Cardiac fibroblast (primary cell): ENCODE measurements at places on chromosomes 7 and 10.

- DNase-seq = no peak
Observed at GRCh38 chr10:91335147-91335546, 75.0 kb upstream of the HECTD2 start.

DNA sequence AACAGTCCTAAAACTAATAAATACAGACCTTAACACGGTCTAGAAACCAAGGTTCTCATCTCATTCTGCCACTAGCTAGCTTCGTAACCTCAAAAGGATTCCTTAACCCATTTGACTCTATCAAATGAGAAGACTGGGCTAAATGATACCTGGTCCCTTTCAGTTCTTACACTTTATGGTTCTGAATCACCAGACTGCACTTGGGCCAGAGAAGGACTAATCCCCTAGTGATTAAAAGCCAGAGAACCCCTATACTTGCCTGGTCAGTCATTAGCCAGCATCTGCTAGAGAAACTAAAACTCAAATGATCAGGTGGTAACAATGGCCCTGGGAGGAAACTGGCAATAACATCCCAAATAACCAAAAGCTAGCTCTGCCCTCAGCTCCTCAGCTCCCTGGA, 16.8 kb downstream of the TMEM243 start:
- no peak for DNase-seq

GRCh38 chr10:17134282-17134681, 4.7 kb upstream of the CUBN start:
- DNase-seq = no peak

GRCh38 chr10:125868372-125868975, 12.6 kb downstream of the DHX32 start:
- peak; percentile 75 for DNase-seq

DNA sequence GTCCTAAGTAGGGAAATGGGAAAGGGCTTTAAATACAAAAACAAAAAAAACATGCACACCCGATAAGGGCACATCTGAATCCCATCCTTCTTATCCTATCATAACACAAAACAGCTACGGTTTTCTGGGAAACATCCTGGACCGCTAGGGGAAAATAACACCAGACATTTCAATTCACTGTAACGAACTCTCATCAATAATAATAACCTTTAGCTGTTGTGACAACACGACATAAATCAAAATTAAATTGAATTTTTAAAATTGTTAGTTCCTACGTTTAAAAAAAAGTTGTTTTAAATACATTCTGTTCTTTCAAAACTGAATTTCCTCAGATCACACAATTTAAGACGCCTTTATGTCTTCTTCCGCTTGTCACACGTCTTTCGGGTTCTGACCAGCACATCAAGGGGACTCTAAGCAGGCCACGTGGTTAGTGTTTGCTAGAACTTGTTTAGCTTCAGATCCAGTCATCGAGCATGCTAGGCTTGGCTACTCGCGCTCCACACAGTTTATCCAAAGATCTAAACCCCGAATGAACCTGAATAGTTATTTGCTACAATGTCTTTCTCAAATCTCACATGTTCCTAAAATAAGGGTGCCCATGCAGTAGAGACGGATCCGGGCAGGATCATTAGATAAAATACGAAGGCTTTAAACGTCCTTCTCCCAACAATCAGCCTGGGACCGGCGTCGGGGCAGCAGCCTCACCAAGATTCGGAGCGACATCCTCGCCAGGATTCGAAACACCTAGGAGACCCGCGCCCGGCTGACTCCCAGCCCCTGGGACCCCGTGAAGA, 839 bp downstream of the IKZF5 start:
- DNase-seq = peak; percentile 45

- no peak for DNase-seq
Observed at GRCh38 chr10:110750931-110751330, 106.8 kb downstream of the RBM20 start.

DNA sequence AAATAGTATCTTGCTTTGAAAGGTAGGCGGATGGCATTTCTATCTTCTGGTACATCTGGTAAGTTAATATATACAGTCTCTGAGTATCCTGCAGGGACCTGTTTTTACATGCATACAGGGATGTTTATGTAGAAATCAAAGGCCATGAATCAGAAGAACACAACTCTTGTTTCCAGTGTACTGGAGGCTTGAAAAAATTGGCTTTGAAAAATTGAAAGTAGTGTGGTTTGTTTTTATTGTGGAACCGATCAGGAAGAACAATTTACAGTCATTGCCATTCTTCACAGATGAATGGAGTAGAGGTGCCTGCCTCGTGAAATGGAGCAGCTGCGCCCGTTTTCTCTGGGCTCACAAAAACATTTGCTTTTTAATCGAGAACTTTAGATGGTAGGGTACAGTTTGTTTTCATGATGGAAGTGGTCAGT, 54.0 kb upstream of the RPA3 start:
- DNase-seq = no peak

- peak; percentile 99 for DNase-seq
Observed at GRCh38 chr10:29784175-29784773, 149.5 kb upstream of the SVIL start.

GRCh38 chr10:18681366-18681765, 22.1 kb downstream of the ARL5B start:
- peak; percentile 68 for DNase-seq

- DNase-seq = peak; percentile 86
Observed at GRCh38 chr10:16987206-16987621, 142.4 kb downstream of the CUBN start.

- DNase-seq = peak; percentile 35
Observed at GRCh38 chr7:143965280-143965679, 10.6 kb downstream of the OR2F1 start.

GRCh38 chr7:149494738-149495368, 2.8 kb downstream of the ZNF746 start:
- peak; percentile 74 for DNase-seq

- peak; percentile 91 for DNase-seq
Observed at GRCh38 chr7:78019447-78020135, 221.0 kb downstream of the PHTF2 start.

- no peak for DNase-seq
Observed at GRCh38 chr10:80152820-80153219, 20.3 kb downstream of the PLAC9 start.

GRCh38 chr7:48636391-48637015, 287.8 kb upstream of the CDC14C start:
- DNase-seq = peak; percentile 0

- DNase-seq = no peak
Observed at GRCh38 chr7:49579408-49579807, 194.0 kb upstream of the VWC2 start.

DNA sequence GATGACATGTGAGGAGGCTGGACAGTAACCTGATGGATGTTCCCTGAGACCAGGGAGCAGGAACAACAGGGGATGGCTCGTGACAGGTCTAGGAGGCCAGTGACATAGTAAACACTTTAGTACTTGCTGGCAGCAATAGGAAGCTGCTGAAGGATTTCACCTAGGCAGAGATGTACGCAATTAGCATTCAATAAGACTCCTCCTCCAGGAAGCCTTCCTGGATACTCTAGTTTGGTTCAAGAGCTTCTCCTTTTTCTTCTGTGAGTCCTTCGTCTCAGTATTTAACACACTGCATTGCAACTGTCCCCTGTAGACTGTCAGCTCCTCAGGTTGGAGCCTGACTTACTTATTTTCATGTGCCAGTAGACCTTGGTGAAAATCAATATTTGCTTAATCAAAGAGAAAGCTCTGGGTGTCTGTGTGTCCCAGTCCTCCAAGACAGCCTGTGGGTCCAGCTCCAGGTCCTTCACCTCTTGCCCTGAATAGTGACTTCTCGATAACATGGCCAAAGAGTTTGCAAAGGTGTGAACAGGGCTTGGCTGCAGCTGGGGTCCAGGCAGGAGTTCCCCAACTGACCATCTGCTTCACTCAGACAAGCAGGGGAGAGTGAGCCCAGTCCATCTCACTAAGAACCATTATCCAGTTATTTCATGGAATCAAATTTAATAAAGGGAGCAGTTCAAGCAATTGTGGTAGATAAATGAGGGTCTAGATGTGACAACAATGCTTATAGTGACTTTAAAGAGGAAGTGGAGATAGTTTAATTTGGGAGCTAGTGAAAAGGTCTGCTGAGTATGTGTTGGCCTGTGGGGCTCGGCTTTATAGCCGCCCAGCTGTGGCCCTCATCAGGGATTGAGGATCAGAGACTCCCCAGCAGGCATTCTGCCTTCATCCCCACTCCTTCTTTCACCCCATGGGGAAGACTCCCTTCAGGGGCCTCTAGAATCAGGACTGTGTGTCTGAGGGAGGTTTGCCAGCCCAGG, 9.4 kb downstream of the TMEM273 start:
- DNase-seq = no peak

DNA sequence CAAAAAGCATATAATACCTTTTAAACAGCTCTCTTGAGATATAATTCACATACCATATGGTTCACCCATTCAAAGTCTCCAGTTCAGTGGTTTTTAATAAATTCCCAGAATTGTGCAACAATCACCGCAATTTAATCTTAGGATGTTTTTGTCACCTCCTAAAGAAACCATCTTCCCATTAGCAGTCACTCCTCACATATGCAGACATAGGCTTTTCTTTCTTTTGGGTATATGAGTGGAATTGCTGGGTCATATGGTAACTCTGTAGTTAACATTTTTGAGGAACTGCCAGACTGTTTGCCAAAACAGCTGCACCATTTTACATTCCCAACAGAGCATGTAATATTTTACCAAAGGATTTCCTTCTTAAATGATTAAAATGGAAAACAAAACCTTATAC, 57.0 kb downstream of the CC2D2B start:
- peak; percentile 20 for DNase-seq

GRCh38 chr10:110979611-110980010, 60.2 kb downstream of the SHOC2 start:
- no peak for DNase-seq

GRCh38 chr10:92203919-92204623, 86.8 kb downstream of the CPEB3 start:
- DNase-seq = no peak

DNA sequence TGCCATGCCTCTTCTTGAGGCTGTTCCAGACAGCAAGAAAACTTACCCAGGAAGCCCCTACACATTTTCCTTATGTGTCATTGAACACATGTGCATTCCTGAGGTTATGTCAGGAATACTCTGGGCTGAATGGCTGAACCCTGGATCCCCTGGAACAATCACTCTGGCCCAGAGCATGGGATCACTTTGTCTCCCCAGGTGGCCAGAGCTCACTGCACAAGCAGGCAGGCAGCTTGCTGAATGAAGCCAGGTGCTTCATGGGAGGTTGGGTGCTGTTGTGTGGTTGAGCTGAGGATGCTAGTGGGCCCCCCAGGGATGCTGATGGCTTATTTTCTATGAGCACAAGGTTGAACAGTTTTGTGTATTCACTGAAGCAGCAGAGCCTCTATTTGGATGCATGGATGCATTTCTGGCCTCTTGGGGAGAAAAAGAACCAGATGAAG, 54.7 kb upstream of the NPTX2 start:
- DNase-seq = no peak

- DNase-seq = peak; percentile 10
Observed at GRCh38 chr7:24601600-24601999, 28.3 kb downstream of the PALS2 start.

DNA sequence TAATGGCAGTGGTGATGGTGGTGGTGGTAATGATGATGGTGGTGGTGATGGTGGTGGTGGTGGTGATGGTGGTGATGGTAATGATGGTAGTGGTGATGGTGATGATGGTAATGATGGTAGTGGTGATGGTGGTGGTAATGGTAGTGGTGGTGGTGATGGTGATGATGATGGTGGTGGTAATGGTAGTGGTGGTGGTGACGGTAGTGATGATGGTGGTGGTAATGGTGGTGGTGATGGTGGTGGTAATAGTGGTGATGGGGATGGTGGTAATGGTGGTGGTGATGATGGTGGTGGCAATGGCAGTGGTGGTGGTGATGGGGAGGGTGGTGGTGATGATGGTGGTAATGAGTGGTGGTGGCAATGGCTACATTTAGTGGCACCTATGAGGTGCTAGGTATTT, 105.7 kb downstream of the GRK5 start:
- DNase-seq = no peak

- peak; percentile 18 for DNase-seq
Observed at GRCh38 chr10:90443342-90443741, 414.5 kb downstream of the HTR7 start.

- peak; percentile 50 for DNase-seq
Observed at GRCh38 chr10:77550378-77550777, 87.2 kb downstream of the KCNMA1 start.

GRCh38 chr7:50069613-50070012, 23.4 kb downstream of the ZPBP start:
- peak; percentile 22 for DNase-seq

GRCh38 chr7:36390199-36391090, 783 bp downstream of the ANLN start:
- peak; percentile 86 for DNase-seq

- DNase-seq = peak; percentile 10
Observed at GRCh38 chr7:159031135-159031701, 113.4 kb downstream of the VIPR2 start.

GRCh38 chr10:123580426-123580825, 85.7 kb upstream of the GPR26 start:
- DNase-seq = no peak

DNA sequence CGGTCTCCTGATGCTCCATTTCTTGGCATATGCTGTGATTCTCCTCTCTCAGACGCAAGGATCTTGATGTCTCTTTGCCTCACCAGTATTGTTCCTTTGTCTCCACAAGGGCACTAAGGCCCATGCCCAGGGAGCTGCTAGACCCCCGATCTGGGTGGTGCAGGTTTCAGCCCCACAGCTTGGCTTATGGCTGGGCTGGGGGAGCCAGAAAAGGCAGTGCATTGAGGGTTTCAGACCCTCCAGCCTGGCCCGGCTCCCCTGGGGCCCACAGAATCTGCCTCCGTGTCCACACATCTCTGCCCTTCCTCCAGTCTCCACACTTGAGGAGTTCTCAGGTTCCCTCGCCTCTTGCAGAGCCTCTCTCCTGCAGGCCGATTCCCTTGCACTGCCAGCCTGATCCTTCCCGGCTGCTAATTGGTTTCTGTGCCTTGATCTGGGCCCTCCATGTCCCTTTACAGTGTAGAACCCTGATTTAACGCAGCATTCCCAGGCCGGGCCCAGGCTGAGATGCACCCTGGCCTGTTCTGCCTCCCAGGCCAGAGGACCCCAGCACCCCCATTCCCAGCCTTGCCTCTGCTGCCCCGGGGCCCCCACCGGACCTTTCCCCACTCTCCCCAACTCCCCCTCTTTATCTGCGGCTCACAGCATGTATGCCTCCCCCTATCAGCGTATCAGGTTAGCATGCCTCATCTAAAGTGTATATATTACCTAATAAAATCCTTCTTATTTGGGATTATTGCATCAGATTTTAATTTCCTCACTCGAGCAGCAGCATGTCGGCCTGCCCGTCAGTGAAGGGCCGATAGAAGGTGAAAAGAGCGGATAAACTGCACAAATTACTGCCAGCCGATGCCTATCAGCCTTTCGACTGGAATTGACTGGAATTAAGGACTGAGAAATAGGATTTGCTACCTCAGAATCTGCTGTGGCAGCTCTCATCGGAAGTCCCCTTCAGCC, 145.7 kb downstream of the C10orf105 start:
- DNase-seq = no peak

- peak; percentile 93 for DNase-seq
Observed at GRCh38 chr10:110901954-110902819, 16.8 kb downstream of the BBIP1 start.

GRCh38 chr7:3805151-3805550, 504.1 kb downstream of the SDK1 start:
- DNase-seq = peak; percentile 93
